ENCODE measurements at places on chromosomes 5 and 9.

DNA sequence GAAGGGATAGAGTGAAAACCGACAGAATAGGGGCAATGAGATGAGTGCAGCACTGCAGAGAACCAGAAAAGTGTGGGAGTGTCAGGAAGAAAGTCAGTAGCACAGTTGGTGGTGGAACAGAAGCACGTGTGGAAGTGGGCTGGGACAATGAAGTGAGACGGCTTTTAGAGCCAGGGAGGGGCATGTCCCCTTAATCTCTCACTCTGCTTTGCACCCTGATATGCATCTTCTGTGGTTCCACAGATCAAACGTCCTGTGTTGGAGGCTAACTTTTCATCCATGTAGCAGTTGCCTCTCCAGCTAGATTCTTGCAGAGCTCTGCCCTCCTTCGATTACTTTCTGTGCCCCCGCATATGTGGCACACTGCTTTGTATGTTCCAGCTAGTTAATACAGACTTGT, 163.6 kb downstream of the DOCK8 start:
- no peak for DNase-seq

DNA sequence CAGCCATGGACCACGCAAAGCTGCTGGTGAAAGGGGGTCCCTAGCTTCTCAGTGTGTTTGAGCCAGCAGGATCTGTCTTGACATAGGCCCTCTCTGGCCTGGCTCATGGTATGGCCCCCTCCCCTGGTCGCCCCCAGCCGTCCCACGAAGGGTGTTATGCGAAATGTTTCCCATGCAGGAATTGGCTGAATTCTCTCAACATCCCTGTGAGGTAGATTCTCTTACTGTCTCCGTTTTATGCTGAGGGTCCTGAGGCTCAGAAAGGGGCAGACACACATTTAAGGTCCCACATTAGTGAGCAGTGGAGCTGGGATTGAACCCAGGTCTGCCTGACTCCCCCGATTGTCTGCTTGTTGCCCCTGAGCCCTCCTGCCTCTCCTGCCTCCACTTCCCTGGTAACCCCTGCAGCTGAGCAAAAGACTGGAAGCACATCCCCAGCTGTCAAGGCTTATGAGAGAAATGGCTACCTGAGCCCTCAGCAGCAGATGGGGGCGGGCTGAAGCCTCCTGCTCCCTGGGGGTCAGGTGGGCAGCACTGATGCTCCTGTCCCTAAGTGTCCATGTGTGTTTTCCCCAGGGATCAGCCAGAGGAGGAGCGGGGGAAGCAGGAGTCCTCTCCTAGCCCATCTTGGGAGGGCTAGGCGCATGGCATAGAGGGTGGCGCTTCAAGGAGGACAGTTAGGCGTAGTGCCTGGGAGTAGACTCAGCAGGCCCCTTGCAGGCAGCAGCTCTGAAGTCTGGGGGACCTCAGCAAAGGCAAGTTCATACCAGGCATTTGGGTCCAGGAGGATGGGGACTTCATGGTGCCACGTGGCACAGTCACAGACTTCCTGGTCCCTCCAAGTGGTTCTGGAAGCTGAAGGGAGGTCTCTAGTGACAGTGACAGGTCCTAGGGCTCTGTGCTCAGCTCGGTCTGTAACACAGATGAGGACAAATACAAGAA, 49.0 kb upstream of the GARNL3 start:
- no peak for DNase-seq

DNA sequence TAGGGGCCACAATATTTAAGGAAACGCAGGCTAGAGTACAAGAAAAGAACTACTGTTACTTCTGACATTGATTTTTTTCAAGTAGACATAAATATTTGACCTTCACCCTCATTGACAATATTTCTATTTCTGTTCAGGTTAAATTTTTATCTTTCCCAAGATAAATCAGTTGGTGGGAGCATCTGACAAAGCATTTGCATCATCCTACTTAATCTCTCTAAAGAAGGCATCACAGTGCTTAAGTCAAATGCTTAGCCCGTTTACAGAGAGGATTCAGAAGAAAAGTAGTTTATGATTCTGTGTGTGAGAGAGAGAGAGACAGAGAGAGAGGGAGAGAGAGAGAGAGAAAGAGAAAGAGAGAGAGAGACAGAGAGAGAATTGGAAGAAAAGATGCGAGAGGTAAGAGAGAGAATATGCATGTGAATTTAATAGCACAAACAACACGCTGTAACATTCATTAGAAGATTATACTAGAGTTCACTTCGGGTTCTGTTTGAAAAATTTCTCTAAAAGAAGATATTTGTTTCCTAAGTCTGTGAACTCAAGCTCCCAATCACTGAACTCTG, 1093.3 kb upstream of the CDH6 start:
- DNase-seq: no peak

DNA sequence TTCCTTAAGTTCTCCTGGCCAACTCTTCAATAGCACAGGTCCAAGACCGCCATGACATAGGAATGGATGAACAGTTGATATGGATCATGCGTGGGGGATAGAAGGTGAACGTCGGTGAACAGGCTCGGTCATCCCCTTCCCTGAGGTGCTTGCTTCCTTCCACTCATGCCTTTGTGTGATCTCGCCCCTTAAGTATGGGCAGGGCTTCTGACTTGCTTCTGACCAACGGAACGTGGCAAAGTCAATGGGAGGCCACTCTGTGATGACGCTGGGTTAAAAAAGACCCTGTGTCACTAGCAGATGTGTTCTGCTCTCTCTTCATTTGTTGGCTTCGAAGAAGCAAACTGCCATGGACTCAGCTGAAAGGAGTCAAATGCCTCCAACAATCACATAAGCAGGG, 240.5 kb upstream of the TUT7 start:
- no peak for DNase-seq

DNA sequence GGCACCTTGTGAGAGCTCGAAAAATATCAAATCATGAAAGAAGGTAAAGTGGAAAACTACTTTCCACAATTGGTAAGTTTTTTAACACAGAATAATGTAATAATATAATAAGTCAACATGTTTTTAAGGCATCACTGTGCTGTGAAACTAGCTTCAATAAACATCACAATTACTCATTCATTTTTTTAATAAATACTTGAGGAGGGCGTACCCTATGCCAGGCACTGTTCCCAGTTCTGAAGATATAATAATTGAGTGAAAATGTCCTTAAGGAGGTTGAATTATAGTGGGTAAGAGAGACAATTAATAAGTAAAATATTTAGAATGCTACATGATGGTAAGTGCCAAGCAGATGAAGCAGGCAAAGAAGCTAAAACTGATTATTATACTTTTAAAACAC, 381.4 kb downstream of the ELAVL2 start:
- no peak for DNase-seq

- DNase-seq: no peak
Observed at GRCh38 chr5:83340511-83340918, 131.0 kb upstream of the VCAN start.

DNA sequence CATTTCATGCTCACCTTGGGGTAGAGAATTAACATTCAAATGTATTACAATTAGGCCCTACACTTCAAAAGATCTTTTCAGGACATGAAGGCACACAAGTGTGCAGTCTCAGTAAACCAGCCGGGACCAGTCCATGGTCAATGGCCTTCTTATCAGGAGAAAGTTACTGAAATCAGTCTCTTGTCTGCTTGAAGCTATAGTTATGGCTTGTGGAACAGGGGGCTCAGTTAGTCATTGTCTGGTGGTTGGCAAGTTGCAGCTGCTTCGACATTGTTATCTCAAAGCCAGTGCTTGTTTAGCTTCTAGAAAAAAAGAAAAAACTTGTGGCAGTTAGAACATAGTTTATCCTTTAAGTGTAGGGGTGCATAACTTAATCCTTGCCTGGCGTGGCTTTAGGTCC, 213.1 kb upstream of the ACO1 start:
- DNase-seq: no peak

- no peak for DNase-seq
Observed at GRCh38 chr5:56440871-56441740, 208.0 kb upstream of the ANKRD55 start.

GRCh38 chr5:54470128-54470527, 14.6 kb downstream of the HSPB3 start:
- DNase-seq: no peak

- DNase-seq: no peak
Observed at GRCh38 chr5:76953551-76954382, 922 bp downstream of the CRHBP start.

DNA sequence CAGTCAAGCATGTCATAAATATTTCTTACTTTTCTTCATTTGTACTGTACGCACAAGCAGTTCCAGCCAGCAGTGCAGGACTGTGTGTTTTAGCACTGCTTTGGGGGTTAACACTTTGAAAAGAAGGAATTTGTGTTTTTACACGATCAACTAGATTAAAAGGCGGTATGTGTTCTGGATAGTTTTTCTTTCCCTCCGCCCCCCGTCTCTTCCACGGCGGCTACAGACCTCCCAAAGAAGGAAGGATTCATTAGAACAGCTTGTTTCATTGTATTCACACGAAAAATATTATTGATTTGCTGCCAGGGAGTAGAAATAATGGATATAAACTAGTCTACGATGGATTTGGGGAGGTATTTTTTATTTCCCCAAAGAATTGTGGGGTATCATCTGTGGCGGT, 336.8 kb upstream of the RFX3 start:
- no peak for DNase-seq

- no peak for DNase-seq
Observed at GRCh38 chr5:80985600-80986228, 25.6 kb downstream of the RASGRF2 start.

DNA sequence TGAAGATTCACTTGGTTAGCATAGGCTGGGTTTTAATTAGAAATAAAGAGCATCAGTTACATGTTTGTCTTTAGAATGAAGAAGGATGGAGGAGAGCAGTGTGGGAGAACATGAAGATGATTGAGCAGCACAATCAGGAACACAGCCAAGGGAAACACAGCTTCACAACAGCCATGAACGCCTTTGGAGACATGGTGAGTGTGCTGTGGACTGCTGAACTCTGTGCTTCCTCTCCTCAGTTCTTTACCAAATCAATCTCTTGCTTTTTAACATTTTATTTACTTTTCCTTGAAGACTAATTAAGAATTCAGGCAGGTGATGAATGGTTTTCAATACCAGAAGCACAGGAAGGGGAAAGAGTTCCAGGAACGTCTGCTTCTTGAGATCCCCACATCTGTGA, 38.2 kb upstream of the SPATA31E1 start:
- DNase-seq: no peak

- no peak for DNase-seq
Observed at GRCh38 chr5:124654418-124654817, 92.0 kb downstream of the ZNF608 start.

DNA sequence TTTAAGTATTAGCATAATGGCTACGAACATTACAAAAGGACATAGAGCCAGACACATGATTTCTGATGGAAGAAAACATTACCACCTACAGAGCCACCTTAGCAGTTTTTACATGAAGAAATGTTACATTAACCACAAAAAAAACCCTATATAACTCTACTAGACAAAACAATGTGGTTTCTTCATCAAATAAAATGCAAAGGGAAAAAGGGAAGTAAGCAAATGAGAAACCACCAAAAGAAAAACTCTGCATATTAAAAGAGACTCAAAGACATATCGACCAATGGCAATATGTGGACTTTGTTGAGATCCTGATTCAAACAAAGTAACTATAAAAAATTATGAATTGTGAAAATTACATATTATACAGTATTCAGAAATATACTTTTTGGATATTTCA, 132.7 kb downstream of the TSSK1B start:
- no peak for DNase-seq

DNA sequence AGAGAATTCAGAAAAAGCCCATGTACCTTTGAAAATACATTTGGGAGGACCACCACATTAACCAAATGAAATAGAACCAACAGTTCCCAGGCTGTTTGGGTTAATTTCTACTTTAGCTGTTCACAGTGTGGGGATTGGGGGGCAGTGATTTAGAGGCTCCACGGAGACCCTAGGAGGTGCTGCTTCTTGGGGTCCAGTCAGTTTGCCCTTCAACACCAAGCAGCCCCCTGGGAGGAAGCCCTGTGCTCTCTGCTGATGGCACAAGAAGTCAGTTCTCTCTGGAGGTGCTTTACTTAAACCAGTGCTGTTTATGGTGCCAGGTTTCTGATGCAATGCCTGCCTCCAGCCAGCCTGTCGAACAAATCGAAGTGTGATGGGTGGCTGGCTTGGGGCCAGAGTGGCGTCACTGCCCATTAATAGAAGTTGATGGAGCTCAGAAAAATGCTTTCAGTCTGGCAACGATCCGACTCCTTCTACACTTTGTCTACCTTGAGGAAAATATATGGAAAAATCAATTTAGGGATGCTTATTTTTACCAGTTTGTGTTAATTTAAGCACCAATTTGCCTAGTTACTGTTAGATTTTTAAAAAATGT, 134.0 kb downstream of the SNX18 start:
- no peak for DNase-seq

GRCh38 chr5:172505403-172505759, 51.1 kb upstream of the SH3PXD2B start:
- DNase-seq: no peak

GRCh38 chr9:126607731-126608130, 6.0 kb upstream of the LMX1B start:
- DNase-seq: no peak

DNA sequence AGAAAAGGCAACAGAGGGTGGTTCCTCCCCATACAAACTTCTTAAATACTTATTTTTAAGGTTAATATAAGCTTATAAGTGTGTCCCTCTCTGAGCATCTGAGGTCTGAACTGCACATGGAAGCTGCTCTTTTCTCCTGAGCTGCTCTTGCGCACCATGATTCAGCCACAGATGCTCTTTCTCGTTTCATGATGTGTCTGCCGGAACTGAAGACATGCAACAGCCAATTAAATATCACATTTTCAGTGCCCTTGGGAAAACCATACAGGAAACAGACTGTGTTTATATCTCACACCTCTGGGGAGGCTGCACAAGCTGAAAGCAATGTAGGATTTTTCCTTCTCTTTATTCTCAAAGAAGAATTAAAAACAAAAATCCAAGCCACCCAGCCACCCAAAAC, 96.8 kb upstream of the NREP start:
- DNase-seq: no peak

GRCh38 chr5:58318468-58318867, 141.4 kb downstream of the PLK2 start:
- DNase-seq: no peak

DNA sequence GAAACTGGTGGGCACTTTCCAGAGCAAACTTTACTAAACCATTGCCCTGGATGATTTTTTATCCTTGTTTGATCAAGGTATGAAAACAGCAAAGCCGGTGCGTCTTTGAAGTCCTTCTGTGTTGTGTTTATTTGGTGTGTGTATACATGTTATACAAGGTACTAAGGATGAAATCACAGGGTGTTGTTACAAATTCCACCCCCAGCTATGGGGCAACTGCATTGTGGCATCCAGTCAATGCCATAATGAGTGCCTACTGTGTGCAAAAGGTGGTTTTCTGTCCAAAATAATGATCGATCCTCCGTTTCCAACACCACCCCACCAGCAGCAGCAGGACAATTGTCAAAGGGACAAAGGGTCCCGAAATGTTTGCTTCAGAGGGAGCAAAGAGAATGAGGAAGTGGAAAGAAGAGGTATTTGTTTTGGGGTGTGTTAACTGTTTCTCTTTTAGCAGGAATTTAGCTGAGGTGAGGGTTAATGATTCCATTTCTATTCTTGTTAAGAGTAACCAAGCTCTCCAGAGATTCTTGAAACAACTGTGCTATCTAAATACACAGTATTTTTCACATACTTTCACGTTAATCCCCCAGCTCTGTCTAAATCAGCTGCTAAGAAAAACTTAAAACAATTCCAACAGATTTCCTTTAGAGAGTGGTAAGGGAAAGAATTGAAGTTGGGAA, 568.7 kb upstream of the KLF4 start:
- DNase-seq: no peak

- DNase-seq: no peak
Observed at GRCh38 chr9:97506306-97506705, 4.8 kb downstream of the TMOD1 start.

All from NCI-H2081 treated with DMSO at 0.1 percent for 48 hours (cell line).